ENCODE measurements at places on chromosomes 3 and 15. TPM values are rescaled to one million over a fixed set of nuclear protein-coding genes. Genes with fewer than 3 reads are reported as not detected.
A peak's percentile ranks its signal among the peaks of the same experiment; 100 is the strongest.

DNA sequence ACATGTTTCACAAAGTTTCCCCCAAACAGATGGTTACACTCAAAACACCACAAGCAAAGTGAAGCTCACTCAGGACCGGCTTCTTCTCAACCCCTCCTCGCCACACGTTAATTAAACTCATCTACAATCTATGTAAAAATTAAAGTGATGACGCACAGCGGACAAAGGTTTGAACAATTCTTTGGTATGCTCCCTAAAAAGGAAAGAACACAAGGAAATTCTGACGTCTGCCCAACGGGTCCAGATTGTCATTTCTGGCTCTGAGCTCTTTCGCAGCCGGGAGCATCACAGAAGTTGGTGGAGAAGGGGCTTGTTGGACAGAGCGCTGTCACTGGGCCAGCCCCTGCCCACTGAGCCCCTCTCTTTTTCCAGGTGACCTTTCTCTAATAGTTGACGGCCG, 173.7 kb upstream of the CHRNA7 start:
- no peak for DNase-seq
- H3K27me3 ChIP-seq, result peaks cover 4% of the 10 kb centered on the region
- H3K4me1 ChIP-seq, result no peaks in the 10 kb centered on the region
- H3K36me3 ChIP-seq, result no peaks in the 10 kb centered on the region
- H3K4me3 ChIP-seq, result no peak overlapping the region

DNA sequence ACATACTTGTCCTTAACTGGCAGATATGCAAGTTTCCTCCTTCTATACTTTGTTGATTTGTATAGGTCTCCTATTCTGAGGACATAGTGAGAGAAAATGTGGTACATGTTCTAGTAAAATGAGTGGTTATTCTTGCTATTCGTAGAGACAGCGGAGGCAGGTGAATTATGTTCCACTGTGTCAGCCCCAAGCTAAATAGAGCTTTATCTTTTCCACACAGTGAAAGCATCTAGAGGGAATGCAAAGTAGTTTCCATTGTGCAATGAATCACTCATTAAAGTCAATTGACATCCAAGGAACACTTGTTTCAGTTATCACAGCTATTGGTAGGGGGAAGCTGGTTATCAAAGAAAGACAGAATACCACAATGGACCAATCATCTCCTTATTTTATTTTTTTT, 262.4 kb downstream of the NLGN1 start:
- H3K4me1 ChIP-seq, result no peaks in the 10 kb centered on the region
- DNase-seq, result no peak
- H3K4me3 ChIP-seq, result no peak overlapping the region
- H3K27ac ChIP-seq, result no peak overlapping the region

DNA sequence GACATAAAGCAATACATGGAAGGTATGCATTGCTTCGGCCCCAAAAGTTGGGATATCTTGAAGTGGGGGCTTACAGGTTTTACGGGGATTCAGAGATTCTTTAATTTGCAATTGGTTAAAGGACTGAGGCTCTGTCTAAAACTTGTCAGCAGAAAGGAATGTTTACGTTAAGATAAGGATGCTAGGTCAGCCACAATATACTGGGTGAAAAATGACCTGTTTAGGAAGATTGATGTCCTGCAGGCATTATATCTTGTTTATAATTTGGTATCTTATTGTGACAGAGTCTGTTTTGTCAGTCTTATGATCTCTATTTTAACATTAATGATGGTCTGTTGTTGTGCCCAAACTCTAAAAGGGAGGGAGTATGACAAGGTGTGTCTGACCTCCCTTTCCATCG, 15.3 kb upstream of the CCNDBP1 start:
- no peak for DNase-seq
- peaks cover 25% of the 10 kb centered on the region for H3K36me3 ChIP-seq
- no peaks in the 10 kb centered on the region for H3K27me3 ChIP-seq
- peaks cover 2% of the 10 kb centered on the region for H3K4me1 ChIP-seq

GRCh38 chr3:29977360-29977759, 629.0 kb upstream of the TGFBR2 start:
- H3K27ac ChIP-seq, result no peak overlapping the region
- H3K4me1 ChIP-seq, result no peaks in the 10 kb centered on the region
- no peak for DNase-seq
- H3K4me3 ChIP-seq, result no peak overlapping the region
- H3K36me3 ChIP-seq, result no peaks in the 10 kb centered on the region
- no peaks in the 10 kb centered on the region for H3K27me3 ChIP-seq

DNA sequence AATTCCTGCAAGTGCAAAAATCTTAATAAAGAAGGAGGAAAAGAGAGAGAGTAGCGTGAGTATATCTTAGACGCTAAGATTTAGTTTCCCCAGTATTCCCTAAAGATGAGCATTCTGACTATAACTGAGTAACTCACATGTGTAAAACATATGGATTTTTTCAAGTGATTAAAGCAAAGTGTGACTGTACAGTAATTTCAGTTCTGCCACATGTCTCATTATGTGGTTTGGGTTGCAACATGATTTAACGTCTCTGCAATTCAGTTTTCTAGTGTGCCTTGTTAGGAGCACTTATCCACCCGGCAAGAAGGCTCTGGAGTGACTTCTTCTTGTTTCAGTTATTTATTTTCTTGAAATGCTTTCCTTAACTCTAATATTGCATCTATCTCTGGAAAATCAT, 514.1 kb downstream of the ROBO1 start:
- no peaks in the 10 kb centered on the region for H3K36me3 ChIP-seq
- H3K27ac ChIP-seq, result no peak overlapping the region
- H3K27me3 ChIP-seq, result no peaks in the 10 kb centered on the region
- no peak overlapping the region for H3K4me3 ChIP-seq

GRCh38 chr3:11944052-11944673, 60.0 kb upstream of the SYN2 start:
- H3K4me3 ChIP-seq, result no peak overlapping the region
- no peaks in the 10 kb centered on the region for H3K27me3 ChIP-seq
- no peak for DNase-seq
- H3K36me3 ChIP-seq, result no peaks in the 10 kb centered on the region
- H3K27ac ChIP-seq, result no peak overlapping the region
- H3K4me1 ChIP-seq, result no peaks in the 10 kb centered on the region

DNA sequence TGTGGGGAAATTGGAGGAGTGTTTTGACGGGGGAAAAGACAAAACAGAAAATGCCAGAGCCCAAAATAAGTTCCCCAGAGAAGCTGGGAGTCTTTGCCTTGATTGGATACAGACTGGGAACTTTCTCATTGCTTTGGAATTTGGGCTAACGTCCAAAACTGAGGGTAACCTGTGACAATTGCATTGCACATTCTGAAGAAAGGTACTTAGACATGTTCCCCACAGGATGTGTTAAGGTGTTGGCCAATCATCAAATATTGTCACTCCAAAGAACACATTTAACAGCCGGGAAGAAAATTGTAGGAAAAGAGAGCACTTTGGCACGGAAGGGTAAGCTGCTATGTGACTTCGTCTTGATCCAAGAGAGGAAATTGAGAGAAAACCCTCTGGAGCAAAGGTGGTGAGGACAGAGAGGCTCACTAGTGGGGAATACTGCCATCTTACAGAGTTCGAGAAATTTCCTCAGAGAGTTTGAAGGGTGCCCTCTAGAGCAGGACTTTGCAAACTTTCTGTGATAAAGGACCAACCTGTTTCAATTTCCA, 619.5 kb upstream of the TBL1XR1 start:
- H3K36me3 ChIP-seq, result no peaks in the 10 kb centered on the region
- DNase-seq, result no peak
- H3K4me1 ChIP-seq, result no peaks in the 10 kb centered on the region
- H3K27ac ChIP-seq, result no peak overlapping the region
- no peak overlapping the region for H3K4me3 ChIP-seq

DNA sequence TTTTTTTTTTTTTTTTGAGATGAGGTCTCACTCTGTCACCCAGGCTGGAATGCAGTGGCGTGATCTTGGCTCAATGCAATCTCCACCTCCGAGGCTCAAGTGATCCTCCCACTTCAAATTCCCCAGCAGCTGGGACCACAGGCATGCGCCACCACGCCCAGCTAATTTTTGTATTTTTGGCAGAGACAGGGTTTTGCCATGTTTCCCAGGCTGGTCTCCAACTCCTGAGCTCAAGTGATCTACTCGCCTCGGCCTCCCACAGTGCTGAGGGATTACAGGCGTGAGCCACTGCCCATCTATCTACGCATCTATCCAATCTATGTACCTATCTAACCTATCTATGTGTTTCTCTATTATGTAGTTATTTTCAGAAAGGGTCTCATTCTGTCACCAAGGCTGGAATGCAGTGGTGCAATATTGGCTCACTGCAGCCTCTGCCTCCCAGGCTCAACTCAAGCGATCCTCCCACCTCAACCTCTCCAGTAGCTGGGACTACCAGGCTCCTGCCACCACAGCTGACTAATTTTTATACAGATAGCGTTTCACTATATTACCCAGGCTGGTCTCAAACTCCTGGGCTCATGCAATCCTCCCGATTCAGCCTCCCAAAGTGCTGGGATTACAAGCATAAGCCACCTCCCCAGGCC, 20.2 kb upstream of the GPX1 start:
- peaks cover 57% of the 10 kb centered on the region for H3K4me1 ChIP-seq
- peak overlapping the region; percentile 28 for H3K4me3 ChIP-seq

GRCh38 chr3:110789315-110789714, 282.3 kb upstream of the NECTIN3 start:
- no peaks in the 10 kb centered on the region for H3K4me1 ChIP-seq
- H3K27ac ChIP-seq, result no peak overlapping the region
- no peak overlapping the region for H3K4me3 ChIP-seq
- no peak for DNase-seq

DNA sequence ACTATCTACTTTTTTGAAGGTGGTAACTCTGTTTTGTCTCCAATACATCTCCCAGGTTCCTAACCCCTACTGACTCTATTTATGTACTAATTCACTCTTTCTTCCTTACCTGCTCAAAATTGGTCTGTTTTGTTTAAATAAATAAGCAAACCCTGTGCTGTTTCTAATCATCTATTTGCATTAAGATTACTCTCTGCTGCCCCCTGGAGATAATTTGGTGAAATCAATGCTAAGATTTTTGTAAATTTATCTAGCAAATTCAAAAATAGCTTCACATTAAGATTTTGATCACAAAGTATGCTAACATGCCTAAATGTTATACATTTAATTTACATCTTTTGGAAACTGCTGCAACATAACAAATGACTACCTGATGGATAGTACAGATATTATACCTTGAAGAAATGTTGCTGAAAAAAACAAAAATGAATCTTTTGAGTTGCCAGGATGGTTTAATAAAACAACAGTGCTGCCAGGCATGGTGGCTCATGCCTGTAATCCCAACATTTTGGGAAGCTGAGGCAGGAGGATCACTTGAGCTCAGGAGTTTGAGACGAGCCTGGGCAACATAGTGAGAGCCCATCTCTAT, 4.4 kb upstream of the CD200R1 start:
- H3K27me3 ChIP-seq, result no peaks in the 10 kb centered on the region
- no peak overlapping the region for H3K27ac ChIP-seq
- H3K4me1 ChIP-seq, result peaks cover 8% of the 10 kb centered on the region
- peak; percentile 60 for DNase-seq
- H3K36me3 ChIP-seq, result no peaks in the 10 kb centered on the region

- no peak overlapping the region for H3K4me3 ChIP-seq
- no peak overlapping the region for H3K27ac ChIP-seq
- DNase-seq, result peak; percentile 42
Measured at GRCh38 chr15:45205192-45205591, 17.4 kb upstream of the SHF start.

DNA sequence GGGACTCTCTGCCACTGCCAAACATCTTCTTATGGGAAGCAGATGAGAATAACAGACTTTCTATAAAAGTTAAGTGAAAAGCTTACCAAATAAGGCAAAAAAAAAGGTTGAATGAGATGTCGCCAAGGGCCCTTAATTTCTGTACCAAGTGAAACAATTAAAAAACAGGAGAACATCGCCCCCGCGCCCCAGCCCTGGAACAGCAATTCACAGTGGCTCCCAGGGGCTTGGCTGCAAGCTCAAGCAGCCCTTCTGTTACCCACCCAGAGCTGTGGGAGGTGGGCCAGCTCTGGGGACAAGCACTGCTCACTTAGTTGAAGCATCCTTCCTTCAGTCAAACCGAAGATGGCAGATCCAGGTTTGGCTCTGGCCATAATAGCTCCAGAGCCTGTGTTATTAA, 208.0 kb downstream of the ERC2 start:
- no peak overlapping the region for H3K27ac ChIP-seq
- H3K27me3 ChIP-seq, result no peaks in the 10 kb centered on the region
- no peaks in the 10 kb centered on the region for H3K4me1 ChIP-seq
- no peaks in the 10 kb centered on the region for H3K36me3 ChIP-seq
- DNase-seq, result no peak
- no peak overlapping the region for H3K4me3 ChIP-seq

GRCh38 chr15:85865070-85865684, 70.5 kb upstream of the KLHL25 start:
- peak; percentile 13 for DNase-seq
- no peak overlapping the region for H3K27ac ChIP-seq
- H3K4me1 ChIP-seq, result peaks cover 3% of the 10 kb centered on the region
- no peaks in the 10 kb centered on the region for H3K36me3 ChIP-seq

DNA sequence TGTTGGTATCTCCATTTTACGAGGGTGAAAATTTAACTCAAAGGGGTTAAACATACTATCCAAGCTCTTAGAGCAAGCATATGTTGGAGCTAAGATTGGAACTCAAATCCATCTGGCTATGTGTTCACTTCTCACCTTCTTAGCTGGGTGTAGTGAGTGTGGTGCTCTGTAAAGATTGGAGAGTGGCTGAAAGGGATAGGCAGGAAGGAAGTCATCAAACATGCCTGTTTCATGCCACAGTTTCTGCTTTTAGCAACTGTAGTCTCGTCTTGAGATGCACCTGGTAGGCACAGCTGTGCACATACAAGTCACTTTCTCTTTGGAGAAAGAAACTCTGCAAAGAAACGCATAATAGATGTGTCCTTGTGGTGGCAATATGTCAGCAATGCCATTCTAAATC, 189.1 kb upstream of the MDFIC2 start:
- H3K36me3 ChIP-seq, result no peaks in the 10 kb centered on the region
- H3K27ac ChIP-seq, result no peak overlapping the region
- H3K4me3 ChIP-seq, result no peak overlapping the region
- H3K4me1 ChIP-seq, result no peaks in the 10 kb centered on the region
- no peak for DNase-seq
- H3K27me3 ChIP-seq, result peaks cover 3% of the 10 kb centered on the region

GRCh38 chr3:172279191-172279640, 169.0 kb downstream of the GHSR start:
- DNase-seq, result no peak
- H3K4me1 ChIP-seq, result peaks cover 42% of the 10 kb centered on the region

DNA sequence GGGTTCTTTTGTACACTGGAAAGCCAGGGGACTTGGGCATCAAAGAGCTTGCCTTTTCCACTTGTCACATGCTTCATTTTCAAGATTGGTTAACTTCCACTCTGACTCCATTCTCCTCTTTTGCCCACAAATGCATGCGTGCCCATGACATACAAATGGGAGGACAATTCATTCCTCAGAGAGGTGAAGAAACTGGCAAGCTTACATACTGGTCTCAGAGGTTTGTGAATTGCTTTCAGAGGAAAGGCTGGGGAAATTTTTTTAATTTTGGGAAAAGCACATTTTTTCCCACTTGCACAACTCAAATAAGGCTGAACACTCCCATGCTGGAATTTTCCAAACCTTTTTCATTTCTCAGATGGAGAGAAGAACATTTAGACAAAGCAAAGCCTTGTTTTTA, 20.9 kb upstream of the AMOTL2 start:
- H3K27me3 ChIP-seq, result peaks cover 8% of the 10 kb centered on the region
- no peak for DNase-seq
- H3K36me3 ChIP-seq, result no peaks in the 10 kb centered on the region
- no peak overlapping the region for H3K4me3 ChIP-seq
- no peaks in the 10 kb centered on the region for H3K4me1 ChIP-seq
- H3K27ac ChIP-seq, result no peak overlapping the region

TMEM62 gene
- 9.3 TPM for polyA plus RNA-seq

GCSAM gene
- 0.64 TPM for polyA plus RNA-seq

SNTN gene
- not detected for polyA plus RNA-seq

CLDN1 gene
- polyA plus RNA-seq, result not detected

TPRG1 gene
- 0.38 TPM for polyA plus RNA-seq

WDR72 gene
- polyA plus RNA-seq, result 0.11 TPM

SHC4 gene
- polyA plus RNA-seq, result 0.10 TPM

Measured in immature natural killer cell (primary cell).